Tibial nerve (tissue), 4 donors: ENCODE measurements at places on chromosomes 7 and 10. TPM values are rescaled to one million over a fixed set of nuclear protein-coding genes. Genes with fewer than 3 reads are reported as not detected.

Gene ANKMY2
- total RNA-seq = 13.5 TPM

Gene SEMA3D
- total RNA-seq = 12.7 TPM

DNA sequence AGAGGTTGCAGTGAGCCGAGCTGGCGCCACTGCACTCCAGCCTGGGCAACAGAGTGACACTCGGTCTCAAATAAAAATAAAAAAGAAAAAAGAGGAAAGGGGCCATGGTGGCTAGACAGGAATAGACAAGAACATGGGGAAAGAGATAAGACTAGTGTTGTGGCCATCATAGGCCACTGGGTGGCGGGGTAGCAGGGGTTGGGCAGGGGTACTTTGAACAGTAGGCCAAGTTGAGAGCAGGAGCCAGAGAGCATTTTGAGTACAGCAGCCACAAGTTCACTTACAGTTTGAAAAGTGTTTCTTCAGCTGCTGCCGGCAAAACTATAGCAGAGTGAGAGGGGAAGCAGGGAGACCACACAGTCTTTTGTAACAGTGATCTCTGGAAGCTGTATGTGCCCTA lies 656.0 kb downstream of the CNTNAP2 start:
- no peaks in the 10 kb centered on the region for H3K27me3 ChIP-seq
- no peak for DNase-seq
- no peak overlapping the region for H3K4me3 ChIP-seq
- H3K27ac ChIP-seq = no peak overlapping the region
- no peaks in the 10 kb centered on the region for H3K4me1 ChIP-seq

- no peak overlapping the region for H3K27ac ChIP-seq
- DNase-seq = no peak
- no peaks in the 10 kb centered on the region for H3K27me3 ChIP-seq
- H3K36me3 ChIP-seq = no peaks in the 10 kb centered on the region
- no peak overlapping the region for H3K4me3 ChIP-seq
Observed at GRCh38 chr10:71923138-71923692, 41.0 kb upstream of the CHST3 start.
